ENCODE measurements at places on chromosomes 1 and 21.

DNA sequence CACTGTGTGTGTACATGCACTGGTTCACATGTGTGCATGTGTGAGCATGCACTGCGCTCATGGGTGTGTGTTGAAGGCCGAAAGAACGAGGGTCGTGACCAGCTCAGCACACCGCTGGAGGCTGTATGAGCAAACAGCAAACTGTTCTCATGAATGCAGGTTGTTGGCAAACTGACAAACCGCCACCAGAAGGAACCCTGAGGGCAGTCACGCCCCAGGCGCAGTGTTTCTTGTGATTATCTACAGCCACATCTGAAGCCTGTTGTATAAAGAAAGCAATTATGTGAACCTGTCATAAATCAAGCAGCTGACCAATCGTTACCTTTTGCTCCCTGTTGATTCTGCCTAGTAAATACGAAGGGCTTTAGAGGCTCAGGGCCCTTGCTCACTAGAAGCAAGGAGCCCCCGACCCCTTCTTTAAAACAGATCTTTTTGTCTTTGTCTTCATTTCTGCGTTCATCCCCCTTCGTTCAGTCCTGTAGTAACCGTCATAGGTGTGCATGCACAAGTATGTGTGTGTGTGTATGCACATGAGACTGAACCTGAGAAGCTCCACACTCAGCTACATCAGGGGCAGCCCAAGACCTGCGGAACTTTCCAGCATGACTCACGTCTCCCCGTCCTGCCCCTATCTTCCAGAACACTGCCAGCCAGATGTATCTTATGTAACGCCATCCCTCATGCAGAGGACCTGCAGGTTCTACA lies 16.8 kb upstream of the RIPK4 start:
- no peak for DNase-seq

GRCh38 chr1:211356723-211357407 lies 30.2 kb downstream of the TRAF5 start:
- DNase-seq: no peak

- no peak for DNase-seq
Measured at GRCh38 chr1:11527541-11528452, 48.8 kb downstream of the DISP3 start.

- no peak for DNase-seq
Measured at GRCh38 chr1:59504276-59504675, 207.4 kb downstream of the FGGY start.

DNA sequence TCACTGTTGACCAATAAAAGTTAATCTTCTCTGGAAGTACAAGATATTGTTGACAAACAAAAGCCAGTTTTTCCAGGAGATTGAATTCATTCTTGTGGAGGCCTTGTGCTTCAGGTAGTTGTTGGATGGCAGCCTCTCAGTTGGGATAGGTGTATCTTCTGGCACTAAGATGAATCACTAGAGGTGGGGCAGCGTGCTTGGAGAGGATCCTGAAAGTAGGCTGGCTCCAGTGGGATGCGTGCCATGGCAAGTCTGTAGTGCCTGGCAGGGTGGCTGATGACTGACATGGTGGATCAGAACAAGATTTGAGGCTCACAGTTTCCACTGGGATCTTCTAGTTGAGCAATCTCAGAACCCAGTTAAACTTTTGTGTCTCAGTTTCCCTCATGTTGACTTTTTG lies 2.4 kb downstream of the VPS13D start:
- no peak for DNase-seq

DNA sequence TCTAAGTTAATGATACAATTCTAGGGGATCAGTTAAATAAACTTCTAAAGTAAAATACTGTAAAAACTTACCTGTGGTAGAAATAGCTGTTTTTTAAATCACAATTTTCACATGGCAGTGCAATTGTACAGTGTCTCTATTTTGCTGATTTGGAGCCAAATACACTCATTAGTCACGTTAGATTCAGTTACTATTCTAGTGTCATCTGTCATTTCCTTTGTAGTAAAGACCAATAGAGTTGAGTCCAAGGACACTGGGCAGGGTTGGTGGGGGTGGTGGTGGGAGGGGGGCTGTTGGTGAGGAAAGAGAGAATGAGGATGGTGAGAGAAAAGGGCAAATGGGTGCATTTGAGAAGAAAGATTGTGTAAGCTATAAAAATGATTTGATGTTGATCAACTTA lies 33.6 kb downstream of the CD55 start:
- DNase-seq: no peak

Measured in CD4-positive, alpha-beta T cell treated with Interleukin-4 for 4 hours (primary cell).